ENCODE measurements at places on chromosomes 3 and 15. TPM values are rescaled to one million over a fixed set of nuclear protein-coding genes. Genes with fewer than 3 reads are reported as not detected.

GRCh38 chr3:156479604-156480003, 75.3 kb downstream of the SSR3 start:
- DNase-seq, result no peak

DNA sequence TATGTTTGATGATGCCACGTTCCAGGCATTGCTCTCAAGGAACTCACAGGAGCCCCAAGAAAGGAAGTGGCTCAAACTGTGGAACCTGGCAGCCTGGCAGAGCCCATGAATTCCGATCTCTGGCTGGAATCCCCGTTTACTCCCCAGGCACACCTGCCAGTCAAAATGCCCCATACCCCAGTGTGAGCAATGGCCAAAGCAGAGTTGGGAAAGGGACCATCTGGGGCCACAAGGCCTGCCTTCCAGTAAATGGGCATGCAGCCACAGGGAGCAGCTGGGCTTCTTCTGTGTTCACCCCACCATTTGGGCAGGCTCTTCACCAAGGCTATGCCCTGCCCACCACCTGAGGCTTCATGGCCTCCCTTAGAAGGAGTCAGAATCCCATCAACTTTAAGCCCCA, 257.0 kb upstream of the GOLGA6L4 start:
- no peak for DNase-seq

DNA sequence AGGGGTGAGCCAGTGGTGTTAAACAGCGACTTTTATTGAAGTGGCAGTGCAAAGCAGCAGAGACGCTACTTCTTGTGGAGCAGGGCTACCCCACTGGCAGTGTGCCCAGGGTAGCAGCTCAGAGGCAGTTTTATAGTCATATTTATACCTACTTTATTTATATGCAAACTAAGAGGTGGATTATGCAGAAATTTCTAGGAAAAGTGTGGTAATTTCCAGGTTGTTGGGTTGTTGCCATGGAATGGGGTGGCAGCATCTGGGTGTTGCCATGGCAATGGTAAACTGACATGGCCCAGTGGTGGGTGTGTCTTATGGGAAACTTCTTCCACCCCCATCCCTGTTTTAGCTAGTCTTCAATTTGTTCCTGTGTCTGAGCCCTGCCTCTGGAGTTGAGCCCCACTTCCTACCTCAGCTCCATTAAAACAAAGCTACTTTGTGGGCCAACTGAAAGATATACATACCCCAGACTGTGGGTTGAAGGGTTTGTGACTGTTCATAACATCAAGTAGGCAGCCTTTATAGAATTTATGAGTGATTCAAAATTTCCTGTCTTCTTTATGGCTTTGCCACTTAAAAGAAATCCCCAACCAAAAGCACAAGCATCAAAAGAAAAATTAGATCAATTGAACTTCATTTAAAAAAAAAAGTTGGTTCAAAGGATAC, 60.3 kb downstream of the EBLN2 start:
- no peak for DNase-seq

GRCh38 chr3:117217760-117218316, 508.3 kb downstream of the TUSC7 start:
- no peak for DNase-seq

- no peak for DNase-seq
Observed at GRCh38 chr3:129934234-129935123, 40.0 kb upstream of the TRH start.

- no peak for DNase-seq
Observed at GRCh38 chr3:135965129-135965505, 411 bp upstream of the PPP2R3A start.

DNA sequence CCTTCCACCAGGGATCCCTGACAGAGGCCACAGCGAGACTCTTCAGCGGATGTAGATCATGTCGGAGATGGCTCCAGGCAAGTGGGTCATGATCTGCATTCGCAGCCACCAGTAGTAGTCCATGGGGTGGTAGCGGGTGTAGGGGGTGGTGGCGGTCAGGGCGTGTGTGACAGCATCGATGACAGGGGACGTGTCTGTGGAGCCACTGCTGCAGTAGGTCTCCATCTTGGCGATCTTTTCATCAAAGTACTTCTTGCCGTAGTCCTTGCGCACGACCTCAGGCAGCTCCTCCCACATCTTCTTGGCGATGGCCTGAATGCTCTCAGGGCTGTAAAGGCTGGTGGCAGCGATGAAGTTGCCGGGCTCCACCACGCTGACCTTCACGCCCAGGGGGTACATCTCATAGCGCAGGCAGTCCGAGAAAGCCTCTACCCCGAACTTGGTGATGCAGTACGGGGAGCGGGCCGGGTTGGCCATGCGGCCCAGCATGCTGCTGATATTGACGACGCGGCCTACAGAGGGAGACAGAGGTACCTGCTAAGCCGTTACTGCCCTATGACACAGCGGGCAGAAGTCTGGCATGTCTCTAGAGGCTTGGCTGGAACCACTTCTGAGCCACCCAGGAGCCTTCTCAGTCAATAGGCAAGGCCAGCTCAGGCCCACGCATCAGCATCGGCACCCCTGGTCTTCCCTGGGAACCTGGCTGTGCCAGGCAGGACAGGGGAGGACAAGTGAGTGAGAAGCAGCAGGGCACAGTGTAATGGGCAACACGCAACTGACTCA, 43.7 kb downstream of the BDH1 start:
- DNase-seq, result no peak

DNA sequence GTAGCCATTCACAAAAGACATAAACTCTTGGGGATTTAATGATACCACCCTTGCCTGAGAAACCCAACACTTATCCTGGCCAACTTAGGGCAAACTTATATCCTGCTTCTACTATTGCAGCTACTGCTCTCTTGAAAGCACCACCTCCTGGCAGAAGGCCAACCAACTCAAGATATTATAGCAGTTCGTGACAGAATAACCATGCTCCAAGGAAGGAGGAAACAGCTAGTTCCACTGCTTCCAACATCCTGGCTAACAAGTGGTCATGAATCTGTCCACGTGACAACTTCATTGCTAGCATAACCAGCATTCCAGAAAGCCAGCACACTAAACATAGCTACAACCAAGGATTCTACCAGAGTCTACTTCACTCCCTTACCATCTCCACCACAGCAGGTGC, 1037.5 kb downstream of the TBL1XR1 start:
- no peak for DNase-seq

The DPPA2 gene
- not detected for total RNA-seq

The CMTM7 gene
- 0.31 TPM for total RNA-seq

GRCh38 chr3:194255252-194256039, 95.7 kb downstream of the CPN2 start:
- peak; percentile 17 for DNase-seq

The PLA2G4E gene
- not detected for total RNA-seq

DNA sequence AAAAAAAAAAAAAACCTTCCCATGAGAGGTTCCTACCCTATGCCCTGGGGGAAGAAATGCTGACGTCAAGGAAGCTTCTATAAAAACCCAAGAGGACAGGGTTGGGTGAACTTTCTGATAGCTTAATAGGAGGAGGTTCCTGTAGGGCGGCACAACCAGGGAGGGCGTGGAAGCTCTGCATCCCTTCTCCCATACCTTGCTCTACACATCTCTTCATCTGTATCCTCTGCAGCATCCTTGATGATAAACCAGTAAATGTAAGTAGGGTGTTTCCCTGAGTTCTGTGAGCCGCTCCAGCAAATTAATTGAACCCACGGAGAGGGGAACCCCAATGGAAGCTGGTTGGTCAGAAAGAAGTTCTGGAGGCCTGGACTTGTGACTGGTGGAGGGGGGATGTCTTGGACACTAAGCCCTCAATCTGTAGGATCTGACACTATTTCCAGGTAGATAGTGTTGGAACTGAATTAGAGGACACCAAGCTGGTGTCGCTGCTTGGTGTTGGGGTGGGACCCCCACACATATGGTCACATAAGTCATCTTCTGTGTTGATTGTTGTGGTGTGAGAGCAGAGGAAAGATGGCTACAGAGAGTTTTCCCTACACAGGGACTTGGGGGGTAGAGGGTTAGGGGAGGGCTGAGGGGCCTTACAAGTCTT, 91.5 kb downstream of the ST6GAL1 start:
- no peak for DNase-seq

GRCh38 chr3:138049157-138049919, 39.4 kb downstream of the CLDN18 start:
- DNase-seq, result no peak
